Neural crest cell (in vitro differentiated cells): ENCODE measurements at places on chromosomes 2 and 18.

GRCh38 chr2:217913436-217913835, 89.4 kb downstream of the TNS1 start:
- no peak for DNase-seq

GRCh38 chr2:32633040-32633439, 5.2 kb downstream of the TTC27 start:
- DNase-seq = no peak

DNA sequence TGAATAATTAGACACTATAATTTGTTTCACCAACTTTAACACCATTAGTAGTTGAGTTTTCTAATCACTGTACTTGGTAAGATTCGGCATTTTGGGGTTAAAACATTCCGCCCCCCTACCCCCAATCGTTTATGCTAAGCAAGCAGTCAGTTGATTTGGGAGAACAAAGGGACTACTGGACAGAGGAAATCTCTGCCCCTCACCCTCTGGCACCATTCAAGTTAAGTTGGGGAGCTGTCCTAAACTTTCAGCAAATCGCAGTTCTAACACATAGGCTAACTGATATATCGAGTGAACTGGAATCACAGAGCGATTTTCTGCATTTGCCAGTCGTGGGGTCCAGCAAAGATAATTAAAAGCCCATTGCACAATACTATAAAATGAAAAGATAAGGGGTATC, 5.6 kb downstream of the KLF7 start:
- DNase-seq = no peak

GRCh38 chr2:18117592-18117991, 239.1 kb downstream of the KCNS3 start:
- peak; percentile 25 for DNase-seq

DNA sequence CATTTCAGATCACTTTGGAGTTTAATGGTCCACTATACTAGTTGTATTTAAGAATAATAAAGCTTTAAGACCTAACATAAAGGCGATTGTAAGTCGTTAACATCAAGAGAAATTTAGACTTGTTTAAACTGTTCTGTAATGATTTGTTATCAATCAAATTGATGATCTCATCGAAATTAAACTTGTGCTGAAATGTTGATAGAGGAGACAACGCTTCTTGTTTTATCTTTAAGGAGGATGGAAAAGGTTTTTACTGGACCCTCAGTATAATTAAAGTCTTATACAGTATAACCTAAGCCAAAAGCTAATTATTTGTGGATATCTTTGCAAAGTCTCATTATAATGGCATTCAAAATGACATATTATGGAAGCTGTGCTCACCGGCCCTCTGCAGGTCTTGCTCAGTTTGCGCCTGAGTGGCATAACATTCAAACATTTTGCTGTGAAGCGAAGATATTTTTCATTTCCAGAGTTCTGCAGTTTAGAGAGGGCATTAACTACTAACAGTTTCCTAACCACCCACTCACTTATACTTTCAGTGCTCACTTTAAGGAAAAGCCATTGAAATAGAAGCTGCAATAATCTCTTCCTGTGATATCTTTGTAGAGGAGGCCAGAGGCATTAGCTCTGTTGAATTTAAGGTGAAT, 1.4 kb upstream of the SERTAD2 start:
- DNase-seq = no peak

GRCh38 chr2:237327175-237327950, 86.6 kb downstream of the COL6A3 start:
- DNase-seq = no peak

DNA sequence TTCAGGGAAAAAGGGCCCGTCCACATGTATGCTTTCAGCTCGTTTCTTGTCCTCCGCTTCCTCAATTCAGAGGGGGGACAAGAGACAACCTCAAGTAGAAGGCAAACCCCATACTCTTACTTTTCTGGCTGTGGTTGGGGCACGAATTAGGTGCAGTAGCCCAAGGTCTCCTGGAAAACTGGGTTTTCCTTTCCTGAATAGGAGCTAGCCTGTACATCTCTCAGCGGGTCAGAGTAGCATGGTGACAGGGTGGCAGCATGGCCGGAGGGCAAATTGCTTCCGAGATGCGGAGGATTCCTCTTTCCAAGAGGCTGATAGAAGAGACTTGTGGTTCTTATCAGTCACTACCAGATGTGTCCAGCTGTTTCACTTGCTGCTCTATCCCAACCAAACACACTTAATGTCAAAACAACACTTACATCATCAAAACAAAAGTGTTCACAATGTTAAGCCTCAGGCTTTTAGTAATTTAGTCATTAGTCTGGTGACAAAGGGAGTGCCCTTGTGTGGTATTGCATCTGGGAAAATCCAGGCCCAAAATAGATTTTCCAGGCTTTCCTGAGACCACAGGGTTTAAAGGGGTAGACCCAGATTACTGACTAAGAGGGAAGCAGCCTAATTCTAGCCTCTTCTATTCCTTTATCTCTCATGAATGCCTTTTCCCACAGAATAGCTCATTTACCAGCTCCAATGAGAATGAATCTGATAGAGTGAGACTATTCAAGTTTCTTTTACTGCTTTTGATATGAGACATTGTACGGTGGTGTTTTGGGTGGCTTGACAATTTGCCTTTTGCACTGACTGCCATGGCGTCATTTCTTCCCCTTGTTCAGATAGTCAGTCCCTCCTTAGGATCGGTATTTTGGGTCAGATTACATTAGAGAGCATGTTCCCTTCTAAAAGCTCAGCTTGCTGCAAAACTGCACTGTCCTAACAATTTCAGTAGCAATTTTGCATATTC, 162.0 kb downstream of the LTBP1 start:
- no peak for DNase-seq

- no peak for DNase-seq
Observed at GRCh38 chr2:136207665-136208064, 89.7 kb upstream of the CXCR4 start.

GRCh38 chr18:56391931-56392590, 246.3 kb downstream of the TXNL1 start:
- DNase-seq = no peak

GRCh38 chr2:15284614-15285013, 276.5 kb downstream of the NBAS start:
- DNase-seq = no peak

GRCh38 chr2:187951470-187952218, 340.0 kb upstream of the GULP1 start:
- DNase-seq = no peak

DNA sequence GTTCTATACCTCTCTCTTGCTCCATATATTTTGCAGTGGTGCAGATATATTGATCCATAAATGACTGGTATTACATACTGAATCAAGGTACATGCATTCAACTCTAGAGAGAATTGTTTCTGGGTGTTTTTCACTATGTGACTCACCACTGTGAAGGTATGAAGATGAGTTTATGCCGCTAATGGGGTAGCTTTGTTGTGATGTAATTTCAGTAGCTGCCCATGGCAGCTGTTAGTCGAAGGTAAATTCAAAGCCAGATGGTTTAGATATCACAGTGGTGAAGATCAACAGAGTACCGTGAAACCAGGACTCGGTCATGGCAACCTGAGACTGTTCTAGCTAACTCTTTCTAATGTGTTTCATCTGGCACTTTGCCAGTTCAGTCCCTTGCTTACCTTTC, 50.4 kb downstream of the PKP4 start:
- DNase-seq = no peak

- no peak for DNase-seq
Observed at GRCh38 chr2:1621501-1621900, 122.8 kb downstream of the PXDN start.

- DNase-seq = no peak
Observed at GRCh38 chr2:148592791-148593190, 51.8 kb upstream of the EPC2 start.

DNA sequence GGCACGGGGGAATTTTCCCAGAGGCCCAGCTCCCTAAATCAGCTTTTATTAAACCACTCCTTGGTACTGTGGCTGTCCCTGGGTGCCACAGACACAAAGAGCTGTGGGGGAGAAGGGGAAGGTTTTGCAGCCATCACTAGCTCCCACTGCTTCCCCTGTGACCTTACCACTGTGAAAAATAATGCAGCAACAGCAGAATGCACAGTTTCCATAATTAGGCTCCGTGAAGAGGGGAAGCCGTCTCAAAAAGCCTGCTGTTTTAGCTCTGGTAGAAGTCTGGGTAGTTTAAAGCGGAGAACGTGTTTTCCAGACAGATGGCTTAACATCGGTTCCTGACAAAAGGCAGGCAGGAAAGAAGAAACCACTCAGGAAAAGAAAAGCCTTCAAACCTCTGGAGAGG, 27.5 kb upstream of the CAB39 start:
- no peak for DNase-seq

DNA sequence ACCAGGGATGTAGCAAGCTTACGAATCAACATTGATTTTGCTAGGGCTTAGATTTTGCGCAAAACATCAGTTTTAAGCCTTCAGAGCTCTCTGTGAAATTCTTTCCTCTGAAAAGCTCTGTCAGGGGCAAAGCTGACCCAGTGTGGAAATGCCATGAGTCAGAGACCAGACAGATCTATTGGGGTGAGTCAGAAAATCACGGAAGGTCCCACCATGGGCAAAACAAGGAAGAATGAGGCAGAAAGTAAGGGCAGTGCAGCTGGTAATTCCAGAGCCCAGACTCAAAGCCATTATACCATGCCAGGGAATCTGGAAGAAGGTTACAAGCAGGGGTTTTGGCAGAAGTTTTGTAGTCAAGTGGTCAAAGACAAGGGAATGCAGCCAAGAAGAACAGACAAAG, 256.6 kb upstream of the CTAGE1 start:
- no peak for DNase-seq

DNA sequence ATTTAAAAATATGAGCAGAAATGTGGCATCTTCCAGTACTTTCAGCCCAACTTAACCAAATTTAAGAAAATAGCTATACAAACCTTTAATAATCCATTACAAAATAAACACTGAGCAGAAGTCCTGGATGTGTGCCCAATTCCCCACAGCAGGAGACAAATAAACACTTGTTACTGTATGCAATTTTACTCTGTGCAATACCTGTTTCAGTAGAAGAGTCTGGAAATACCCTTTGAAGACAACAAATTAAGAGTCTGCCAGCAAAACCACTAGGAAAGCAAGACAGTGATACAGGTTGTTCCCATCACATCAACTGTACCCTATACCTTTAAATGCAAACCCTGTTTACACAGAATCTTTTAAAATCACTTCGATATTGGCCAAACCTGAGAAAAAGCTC, 41.4 kb upstream of the RNU4ATAC start:
- DNase-seq = no peak

DNA sequence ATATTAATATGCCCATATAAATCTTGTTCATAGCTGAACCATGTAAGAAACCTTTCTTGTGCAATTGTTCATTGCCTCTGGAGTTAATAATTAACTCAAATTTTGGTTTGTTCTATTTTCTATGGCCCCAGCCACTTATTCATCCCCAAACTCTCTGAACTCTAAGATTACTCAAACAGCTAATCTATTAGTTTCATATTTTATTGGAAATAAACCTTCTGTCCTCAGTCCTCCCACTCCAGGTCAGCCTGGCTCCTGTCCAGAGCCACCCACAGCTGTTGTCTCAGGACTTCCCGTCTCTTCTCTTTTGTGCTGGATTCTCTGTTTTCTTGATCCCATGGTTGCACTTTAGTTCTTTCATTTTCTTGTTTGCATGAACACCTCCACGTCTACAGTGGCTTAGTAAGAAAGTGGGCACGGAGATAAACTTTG, 4.4 kb upstream of the RNF103 start:
- no peak for DNase-seq

DNA sequence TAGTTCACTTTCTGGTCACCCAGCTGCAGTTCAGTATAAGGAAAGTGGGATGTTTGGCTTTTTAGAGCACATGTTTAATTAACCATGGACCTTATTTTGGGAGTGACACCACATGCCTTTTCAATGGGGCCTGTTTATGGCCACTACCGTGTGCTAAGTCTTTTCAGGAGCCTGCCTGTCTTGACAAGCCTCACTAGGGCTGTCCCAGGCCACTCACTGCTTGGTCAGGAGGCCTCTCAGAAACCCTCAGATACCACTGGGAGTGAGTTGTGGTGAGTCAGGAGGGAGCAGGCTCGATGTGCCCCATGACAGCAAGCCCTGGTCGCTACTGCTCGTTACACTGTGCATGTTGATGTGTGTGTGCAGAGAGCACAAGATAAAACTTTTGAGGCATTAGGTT, 123.0 kb downstream of the MAP4K4 start:
- DNase-seq = no peak

DNA sequence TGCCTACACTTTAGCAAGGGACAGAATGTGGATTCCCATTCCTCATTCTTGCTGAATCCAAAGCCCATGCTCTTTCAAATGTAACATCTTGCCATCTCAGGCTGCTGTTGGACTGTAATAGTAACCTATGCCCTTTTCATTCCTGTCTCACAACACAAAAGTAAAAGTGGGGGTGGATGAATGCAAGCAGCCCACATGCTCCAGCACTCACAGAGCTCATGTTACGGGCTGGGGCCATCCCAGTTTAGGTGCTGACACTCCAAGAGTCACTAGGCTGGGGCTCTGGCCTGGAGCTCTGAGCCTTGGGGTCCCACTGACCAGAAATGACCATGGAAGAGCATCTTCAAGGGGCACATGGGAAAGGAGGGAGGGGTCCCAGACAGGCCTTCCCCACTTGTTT, 47.6 kb downstream of the CCBE1 start:
- DNase-seq = no peak

DNA sequence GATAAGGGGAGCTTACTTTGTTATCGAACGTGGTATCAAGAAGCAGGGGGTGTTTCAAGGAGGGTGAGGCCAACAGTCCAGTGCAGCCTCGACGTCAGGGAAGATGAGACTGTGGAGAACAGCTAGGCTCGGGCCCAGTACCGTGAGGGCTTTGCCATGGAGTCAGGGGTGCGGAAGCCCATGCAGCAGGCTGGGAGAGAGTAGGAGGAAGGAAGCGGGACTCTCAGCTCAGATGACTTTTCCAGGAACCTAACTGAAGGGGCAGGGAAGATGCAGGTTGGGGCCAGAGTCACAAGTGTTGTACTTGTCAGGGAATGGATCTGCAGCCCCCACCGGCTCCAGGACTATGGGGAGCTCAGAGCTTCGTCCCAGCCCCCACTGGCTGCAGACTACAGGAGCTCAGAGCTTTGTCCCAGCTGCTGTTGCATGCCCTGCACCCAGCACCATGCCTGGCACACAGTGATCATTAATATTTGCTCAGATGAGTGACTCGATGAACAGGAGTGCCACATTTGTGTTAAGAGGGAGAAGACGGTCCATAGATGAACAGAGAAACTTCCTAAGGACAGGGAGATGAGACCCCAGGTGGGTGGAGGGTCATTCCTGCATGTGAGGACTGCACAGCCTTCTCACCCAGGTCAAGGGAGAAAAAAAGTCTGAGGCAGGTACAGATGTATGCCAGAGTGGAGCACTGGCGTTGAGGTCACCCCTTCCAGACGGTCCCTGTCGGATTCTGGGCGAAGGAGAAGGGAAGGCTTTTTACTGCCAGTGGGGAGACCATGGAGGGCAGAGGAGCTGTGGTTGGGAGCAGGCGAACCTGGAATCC, 36.4 kb downstream of the PTGR3 start:
- DNase-seq = no peak

- no peak for DNase-seq
Observed at GRCh38 chr18:8614875-8615274, 5.6 kb downstream of the RAB12 start.
